ENCODE measurements at places on chromosomes 16 and 17.

GRCh38 chr17:83180264-83180995 lies 101.0 kb downstream of the METRNL start:
- no peak for DNase-seq

GRCh38 chr17:57550668-57551315 lies 194.3 kb downstream of the CCDC182 start:
- DNase-seq = no peak

GRCh38 chr17:73690676-73691075 lies 46.4 kb upstream of the SDK2 start:
- DNase-seq = no peak

GRCh38 chr16:2002406-2003230 lies 7.0 kb downstream of the ZNF598 start:
- DNase-seq = no peak

GRCh38 chr17:76793775-76794174 lies 55.9 kb downstream of the MFSD11 start:
- peak; percentile 12 for DNase-seq

DNA sequence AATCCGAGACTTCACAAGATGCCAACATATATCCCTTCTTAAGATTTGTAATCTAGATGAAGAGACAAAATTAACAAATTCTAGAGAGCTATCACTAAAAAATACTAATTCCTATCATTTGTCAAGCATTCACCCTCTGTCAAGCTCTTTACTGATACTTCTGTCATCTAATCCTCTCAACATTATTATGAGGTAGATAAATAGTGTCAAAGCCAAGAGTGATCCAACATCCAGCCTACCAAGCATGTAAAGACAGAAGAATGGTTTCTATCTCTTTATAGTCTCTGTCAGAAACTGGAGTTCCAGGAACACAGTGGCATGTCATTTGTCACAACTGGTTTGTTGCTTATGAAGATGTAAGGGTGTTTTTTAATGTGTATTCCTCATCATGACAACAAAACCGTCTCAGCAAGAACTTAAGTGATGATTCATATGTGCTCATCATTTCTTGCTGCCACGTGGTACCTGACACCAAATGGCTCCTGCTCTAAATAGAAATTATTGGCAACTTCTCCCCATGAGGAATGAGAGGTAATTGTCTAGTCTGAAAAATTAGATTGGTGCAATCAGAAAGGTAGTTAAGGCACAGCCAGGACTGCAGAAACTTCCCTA lies 196.8 kb downstream of the TOX3 start:
- no peak for DNase-seq

- no peak for DNase-seq
Measured at GRCh38 chr16:86243571-86244154, 266.7 kb upstream of the FOXF1 start.

- DNase-seq = no peak
Measured at GRCh38 chr17:60381958-60382357, 10.0 kb downstream of the USP32 start.

GRCh38 chr17:73552300-73553048 lies 91.8 kb downstream of the SDK2 start:
- no peak for DNase-seq

- peak; percentile 54 for DNase-seq
Measured at GRCh38 chr17:77160091-77160874, 19.5 kb downstream of the SEC14L1 start.

GRCh38 chr16:84340325-84341040 lies 27.9 kb upstream of the ATP2C2 start:
- no peak for DNase-seq

- DNase-seq = no peak
Measured at GRCh38 chr17:45345246-45345553, 28.4 kb upstream of the MAP3K14 start.

- DNase-seq = no peak
Measured at GRCh38 chr16:69718111-69718764, 8.1 kb downstream of the NQO1 start.

- DNase-seq = no peak
Measured at GRCh38 chr17:20073055-20073979, 64.2 kb downstream of the SPECC1 start.

GRCh38 chr17:61322325-61323002 lies 77.2 kb upstream of the TBX2 start:
- DNase-seq = no peak

- DNase-seq = no peak
Measured at GRCh38 chr16:31214708-31215286, 878 bp downstream of the TRIM72 start.

DNA sequence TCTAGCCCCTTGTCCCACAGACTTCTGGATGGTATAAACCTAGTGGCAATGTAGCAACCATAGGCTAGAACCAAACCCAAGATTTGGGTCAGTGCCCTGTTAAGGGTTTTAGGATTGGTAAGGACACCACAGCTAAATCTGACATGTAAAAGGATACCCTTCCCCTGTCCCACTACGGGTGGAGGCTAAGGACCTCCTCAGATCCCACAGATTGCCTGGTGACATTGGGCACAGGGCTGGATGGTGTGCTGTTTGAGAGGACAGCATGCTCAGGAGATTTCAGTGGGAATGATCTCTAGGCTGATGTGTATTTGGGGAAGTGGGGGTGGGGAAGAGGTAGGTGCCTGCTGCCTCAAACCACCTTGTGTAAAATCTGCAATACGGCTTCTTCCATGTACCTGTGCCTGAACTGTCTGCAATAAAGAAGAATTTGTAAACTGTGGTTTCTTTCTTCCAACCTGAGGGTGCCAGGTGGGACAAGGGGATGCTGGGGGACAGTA lies 671 bp upstream of the EDC4 start:
- no peak for DNase-seq

GRCh38 chr17:57467226-57467625 lies 210.9 kb downstream of the MSI2 start:
- DNase-seq = no peak

DNA sequence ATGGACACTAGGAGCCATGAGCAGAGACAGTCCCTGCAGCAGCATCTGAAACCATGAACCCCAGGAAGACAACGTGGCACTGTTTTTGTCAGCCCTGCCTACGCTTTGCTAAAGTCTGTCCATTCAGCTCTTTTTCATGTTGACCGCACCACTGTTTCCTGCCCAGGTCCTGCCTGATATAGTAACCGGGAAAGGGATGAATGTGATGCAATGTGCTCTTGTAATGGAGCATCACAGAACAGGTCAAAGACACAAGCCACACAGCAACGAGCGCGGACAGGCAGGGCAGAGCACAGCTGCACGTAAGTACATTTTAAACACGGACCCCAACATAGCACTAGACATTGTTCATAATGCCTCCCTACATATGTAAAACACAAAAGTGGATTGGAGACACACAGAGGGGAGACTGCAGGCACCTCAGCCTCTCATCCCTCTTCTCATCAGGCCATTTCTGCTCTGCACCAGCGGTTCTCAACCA lies 16.9 kb upstream of the TNFRSF13B start:
- DNase-seq = no peak

- DNase-seq = no peak
Measured at GRCh38 chr17:77214328-77214727, 73.6 kb downstream of the SEC14L1 start.

- DNase-seq = no peak
Measured at GRCh38 chr16:85798901-85799496, 345 bp downstream of the EMC8 start.

GRCh38 chr17:68698746-68699145 lies 97.6 kb upstream of the FAM20A start:
- DNase-seq = no peak

DNA sequence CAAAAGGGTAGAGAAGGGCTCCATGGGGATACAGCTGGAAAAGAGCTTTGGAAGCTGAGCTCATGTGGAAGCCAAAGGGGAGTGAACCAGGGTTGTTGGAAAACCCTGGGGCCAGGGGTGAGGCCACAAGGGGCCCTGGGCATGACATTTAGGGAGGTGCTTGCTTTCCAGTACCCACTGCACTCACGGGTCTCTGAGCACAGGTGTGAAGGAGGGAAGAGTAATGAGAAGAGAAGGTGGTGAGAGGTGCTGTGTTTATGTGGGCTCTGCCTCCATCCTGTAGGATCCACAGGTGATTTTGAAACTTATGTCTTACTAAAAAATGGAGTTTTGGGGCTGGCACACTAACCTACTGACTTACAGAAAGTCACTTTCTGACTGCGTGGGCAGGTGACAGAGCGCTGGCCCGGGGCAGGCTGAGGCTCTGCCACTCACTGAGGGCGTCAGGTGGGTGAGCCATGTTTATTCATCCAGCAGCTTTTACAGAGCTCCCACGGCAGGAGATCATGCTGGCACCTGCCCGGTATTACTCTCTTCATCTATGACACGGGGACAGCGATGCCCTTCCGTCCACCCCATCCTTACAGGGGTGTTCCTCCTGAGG lies 18.9 kb downstream of the KSR1 start:
- DNase-seq = no peak

DNA sequence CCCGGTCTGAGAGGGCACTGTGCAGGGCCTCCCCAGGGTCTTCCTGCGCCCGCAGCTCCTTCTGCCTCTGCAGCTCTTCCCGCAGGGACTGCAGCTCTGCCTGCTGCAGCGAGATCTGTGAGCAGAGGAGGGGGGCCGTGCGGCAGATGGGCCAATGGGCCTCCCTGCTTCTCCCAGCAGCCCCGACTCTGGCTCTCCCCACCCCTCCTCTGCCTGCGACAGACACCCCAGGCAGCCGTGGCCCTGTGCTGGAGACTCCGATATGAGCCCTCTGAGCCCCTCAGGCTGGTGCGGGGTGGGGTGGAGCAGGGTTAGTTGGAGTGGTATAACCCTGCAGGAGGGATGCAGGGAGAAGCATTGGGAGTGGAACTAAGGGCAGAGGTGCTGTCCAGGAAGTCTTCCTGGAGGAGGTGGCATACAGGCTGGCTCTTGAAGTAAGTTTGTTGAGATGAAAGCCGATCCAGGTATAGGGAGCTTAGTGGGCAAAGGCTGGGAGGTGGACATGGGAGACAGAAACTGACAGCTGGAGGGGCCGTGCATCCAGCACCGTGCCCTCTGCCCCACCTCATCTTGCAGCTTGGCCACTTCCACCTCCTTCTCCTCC lies 5.0 kb downstream of the THOC6 start:
- DNase-seq = no peak

- no peak for DNase-seq
Measured at GRCh38 chr16:70151391-70151790, 22.2 kb upstream of the CLEC18C start.

GRCh38 chr16:15865742-15866141 lies 8.9 kb upstream of the MYH11 start:
- no peak for DNase-seq

- no peak for DNase-seq
Measured at GRCh38 chr17:56011406-56012131, 141.7 kb upstream of the ANKFN1 start.

All from NCI-H1930 (cell line).